Uterus (tissue), 4 donors: ENCODE measurements at places on chromosomes 12 and 14. TPM values are rescaled to one million over a fixed set of nuclear protein-coding genes. Genes with fewer than 3 reads are reported as not detected.

Gene PLEKHG7
- not detected for total RNA-seq

GRCh38 chr12:28079539-28079938, 107.0 kb upstream of the PTHLH start:
- no peak for DNase-seq

Gene KRT77
- total RNA-seq, result not detected

GRCh38 chr12:122876731-122877130, 19.2 kb downstream of the VPS37B start:
- DNase-seq, result no peak

Gene KRT3
- not detected for total RNA-seq

Gene MIP
- total RNA-seq, result not detected

GRCh38 chr12:18454330-18454729, 193.0 kb downstream of the PIK3C2G start:
- DNase-seq, result no peak

DNA sequence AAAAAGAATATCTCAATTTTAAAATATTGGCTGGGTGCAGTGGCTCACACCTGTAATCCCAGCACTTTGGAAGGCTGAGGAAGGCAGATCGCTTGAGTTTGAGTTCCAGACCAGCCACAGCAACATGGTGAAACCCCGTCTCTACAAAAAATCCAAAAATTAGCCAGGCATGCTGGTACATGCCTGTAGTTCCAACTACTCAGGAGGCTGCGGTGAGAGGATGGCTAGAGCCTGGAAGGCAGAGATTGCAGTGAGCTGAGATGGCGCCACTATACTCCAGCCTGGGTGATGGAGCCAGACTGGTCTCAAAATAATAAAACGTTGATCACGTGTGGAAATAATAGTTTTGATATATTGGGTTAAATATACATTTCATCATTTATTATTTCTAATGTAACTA, 5.7 kb downstream of the MTRFR start:
- no peak for DNase-seq

Gene P2RX7
- total RNA-seq, result 7.7 TPM

DNA sequence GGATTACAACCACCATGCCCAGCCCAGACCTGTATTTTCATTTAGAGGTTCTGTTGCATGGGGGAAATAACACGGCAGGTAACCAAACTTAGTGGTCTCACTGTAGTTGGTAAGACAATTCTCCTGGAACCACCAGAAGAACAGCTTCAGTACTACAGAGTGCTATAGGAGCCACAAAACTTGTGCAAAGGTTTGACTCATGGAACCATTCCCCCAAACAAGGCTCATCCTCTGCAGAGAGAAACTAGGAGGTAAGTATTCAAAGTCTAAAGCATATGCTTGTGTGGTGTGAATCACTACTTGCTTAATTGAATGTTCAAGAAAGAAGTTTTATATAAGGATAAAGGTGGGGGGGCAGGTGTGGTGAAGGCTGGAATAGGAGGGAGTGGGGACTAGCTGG, 58.7 kb downstream of the GNS start:
- DNase-seq, result no peak

- DNase-seq, result no peak
Observed at GRCh38 chr14:61877035-61877390, 114.8 kb downstream of the SNAPC1 start.

- no peak for DNase-seq
Observed at GRCh38 chr14:104265918-104266630, 127.7 kb downstream of the KIF26A start.

DNA sequence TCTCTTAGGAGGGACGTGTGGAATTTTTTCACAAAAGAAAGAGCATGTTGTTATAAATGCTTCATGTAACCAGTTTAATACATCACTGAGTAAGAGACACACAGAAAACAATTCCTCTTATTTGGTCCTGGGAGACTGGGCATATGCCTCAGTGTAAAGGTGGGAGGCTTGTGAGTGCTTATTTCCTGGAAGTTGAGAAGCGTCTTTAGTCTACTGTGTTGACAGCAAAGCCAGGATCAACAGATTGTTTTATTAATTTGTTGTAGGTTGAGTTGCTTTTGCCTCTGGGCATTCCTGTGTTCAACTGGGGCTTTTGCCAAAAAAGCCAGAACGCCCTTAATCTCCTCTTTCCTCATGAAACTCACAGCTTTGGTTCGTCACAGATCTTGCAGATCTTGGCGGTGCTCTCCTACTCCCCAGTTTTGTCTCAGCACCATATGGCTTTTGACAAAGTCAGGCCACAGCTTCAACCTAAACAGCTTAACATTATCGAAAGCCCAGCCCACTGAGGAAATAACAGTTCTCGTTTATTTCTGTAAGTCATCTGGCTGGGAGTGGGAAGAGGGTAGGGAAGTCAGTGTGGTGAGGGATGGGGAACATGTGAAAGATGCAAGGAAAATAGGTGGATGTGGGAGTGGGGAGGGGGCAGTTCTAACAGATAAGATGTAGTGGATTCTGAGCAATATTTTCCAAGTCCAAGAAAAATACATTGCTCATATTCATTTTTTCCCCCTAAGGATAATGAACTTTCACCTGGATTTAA, 227.2 kb downstream of the DACT1 start:
- DNase-seq, result no peak

DNA sequence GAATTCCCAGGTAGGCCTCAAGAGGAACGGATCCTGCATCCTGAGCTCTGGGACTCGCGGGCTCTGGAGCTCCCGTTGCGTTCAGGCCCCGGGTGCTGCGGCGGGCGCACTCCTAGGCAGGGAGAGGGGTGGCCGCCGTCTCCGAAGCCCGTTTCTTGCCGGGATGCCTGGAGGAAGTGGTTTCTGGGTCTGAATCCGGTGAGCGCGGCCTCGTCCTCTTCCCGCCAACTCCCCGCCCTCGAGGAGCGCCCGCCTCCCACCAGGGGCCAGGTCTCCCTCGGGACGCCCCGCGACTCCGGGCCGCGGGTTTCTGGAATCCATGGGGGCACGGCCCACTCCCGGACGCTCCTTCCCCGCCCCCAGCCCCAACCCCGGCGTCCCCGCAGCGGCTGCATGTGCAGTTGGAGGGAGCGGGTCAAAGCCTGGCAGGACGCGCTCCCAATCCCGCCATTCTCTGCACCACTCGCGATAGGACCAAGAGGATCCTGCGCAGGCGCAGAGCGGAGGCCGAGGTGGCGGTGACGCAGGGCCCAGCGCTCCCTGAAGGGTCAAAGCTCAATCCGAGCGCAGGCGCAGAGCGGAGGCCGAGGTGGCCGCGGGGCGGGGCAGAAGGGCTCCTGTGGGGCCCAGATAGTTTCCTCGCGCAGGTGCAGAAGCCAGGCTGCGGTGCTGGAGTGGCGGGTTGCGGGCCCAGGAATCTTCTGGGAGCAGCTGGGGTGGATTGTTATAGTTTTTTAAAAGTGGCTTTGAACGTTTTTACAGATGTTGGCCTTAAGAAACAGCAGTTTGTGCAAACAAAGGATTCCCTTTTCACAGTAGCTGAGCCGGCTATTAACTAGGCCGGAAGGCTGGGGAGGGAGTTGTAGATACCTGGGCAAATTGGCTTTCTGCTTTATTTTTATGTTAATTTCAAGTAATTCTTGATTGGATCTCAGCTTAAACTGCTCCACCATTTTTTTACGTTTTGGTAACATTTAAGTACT, 796.4 kb downstream of the AACS start:
- DNase-seq, result no peak

Gene ESRRB
- not detected for total RNA-seq

- peak; percentile 20 for DNase-seq
Observed at GRCh38 chr14:21748869-21749303, 75.3 kb upstream of the OR4E1 start.

DNA sequence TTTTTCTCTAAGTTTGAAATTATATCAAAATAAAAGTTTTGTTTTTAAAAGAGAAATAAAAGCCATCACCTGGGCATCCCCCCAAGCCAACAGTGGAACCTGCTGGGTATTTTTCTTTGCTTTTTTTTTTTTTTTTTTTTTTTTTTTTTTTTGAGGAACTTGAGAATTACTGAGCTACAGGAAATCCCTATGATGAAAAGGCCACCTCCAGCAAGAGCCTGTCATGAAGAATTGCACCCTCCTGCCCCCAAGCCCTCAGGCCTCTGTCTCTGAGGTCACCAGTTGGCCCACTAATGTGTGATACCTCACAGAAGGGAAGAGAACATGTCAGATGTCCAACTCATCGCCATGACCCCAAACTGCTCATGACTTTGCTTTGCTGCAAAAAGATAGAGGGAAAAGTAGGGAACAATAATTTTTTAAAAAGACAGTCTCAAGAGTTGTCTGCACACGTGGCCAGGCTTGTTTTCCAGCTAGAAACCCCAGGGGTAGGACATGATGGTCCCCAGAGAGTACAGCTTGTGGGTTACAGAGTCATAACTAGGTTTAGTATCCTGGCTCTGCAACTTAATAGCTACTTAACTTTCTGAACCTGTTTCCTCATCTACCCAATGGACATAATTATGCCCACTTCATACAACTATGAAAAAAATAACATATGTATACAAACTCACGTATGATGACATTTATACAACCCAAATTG, 124.3 kb upstream of the EGLN3 start:
- no peak for DNase-seq

Gene ZNF641
- total RNA-seq, result 71.5 TPM

- DNase-seq, result no peak
Observed at GRCh38 chr12:86950043-86950442, 693.9 kb upstream of the MGAT4C start.

- DNase-seq, result no peak
Observed at GRCh38 chr12:19002216-19002615, 127.3 kb upstream of the PLEKHA5 start.

DNA sequence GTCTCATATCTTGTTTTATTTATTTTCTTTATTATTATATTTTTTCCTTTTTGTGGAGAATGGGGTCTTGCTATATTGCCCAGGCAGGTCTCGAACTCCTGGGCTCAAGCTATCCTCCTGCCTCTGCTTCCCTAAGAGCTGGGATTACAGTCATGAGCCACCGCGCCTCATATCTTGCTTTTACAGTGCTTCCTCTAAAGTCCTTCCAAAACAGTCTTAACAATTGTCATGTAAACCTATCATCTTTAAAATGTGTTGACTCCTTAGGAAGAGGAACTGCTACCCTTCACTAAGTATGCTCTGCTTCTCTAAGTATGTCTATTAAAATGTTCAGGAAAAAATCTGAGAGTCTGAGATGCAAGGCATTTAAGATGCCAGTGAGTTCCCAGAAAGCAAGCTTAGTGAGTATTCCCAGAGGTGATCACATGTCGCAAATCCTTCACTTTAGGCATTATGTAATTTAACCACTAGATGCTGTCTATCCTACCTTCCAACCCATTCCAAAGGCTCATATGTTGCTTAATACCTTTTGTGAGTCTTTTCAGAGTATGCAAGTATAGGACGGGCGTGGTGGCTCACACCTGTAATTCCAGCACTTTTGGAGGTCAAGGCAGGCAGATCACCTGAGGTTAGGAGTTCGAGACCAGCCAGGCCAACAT, 19.7 kb upstream of the FOXJ2 start:
- DNase-seq, result no peak

Gene ADCY4
- 107 TPM for total RNA-seq

Gene RIPK3
- total RNA-seq, result 6.6 TPM

Gene CCDC197
- total RNA-seq, result not detected

DNA sequence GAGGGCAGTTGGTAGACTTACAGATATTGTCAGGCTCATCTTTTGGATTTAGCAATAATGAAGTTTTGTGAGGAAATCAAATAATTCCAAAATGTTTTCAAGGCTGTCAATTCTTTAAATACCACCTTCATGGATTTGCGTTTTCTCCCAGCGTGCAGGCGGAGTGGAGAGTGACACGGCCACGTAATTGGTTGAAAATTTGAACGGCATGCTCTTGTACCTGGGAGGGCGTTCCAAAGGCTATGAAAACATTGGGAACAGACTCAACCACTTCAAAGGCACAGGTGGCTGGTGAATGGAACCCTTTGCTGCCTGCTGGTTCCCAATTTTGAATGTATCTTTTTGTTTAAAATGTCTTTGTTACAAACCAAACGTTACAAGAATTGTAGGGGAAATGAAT, 12.4 kb downstream of the SMIM41 start:
- DNase-seq, result no peak

Gene SENP1
- total RNA-seq, result 32.1 TPM

DNA sequence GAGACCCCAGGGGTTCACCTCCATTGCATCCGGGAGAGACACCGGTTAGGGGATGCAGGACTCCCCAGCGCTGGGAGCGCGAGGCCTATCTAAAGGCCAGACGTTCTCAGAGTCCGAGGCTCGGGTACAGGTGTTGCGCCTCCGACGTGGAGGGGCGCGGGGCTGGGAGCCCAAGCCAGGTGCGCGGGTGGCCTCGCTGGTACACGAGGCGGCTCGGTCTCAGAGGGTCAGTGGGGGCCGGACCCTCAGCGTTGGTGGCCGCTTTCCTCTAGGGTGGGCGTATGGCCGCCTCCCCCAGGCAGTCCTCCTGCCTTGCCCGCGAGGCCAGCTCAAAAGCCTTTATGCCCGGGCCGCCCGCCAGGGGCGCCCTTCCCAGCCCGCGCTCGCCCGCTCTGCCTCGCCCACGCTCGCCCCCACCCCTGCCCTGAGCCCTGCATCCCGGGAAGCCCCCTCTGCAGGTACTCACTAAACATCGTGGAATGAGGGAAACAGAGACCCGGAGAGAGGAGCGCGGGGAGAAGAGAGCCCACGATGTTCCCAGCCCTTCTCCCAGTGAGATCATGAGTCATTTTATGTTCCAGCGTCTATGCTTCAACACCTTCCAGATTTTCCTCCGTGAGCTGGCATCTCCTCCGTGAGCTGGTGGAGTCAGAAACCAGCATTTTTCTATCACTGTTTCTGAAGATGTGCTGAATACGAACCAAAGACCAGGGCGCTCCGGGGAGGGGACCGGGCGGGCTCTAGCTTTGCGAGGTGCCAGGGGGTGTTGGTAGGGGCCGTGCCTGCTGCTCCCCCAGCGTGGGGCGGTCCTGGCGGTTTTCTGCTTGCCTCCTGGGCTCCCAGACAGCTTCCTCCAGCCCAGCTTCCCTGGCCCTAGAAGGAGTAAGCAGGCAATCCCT, 73.8 kb downstream of the DIO3 start:
- no peak for DNase-seq

DNA sequence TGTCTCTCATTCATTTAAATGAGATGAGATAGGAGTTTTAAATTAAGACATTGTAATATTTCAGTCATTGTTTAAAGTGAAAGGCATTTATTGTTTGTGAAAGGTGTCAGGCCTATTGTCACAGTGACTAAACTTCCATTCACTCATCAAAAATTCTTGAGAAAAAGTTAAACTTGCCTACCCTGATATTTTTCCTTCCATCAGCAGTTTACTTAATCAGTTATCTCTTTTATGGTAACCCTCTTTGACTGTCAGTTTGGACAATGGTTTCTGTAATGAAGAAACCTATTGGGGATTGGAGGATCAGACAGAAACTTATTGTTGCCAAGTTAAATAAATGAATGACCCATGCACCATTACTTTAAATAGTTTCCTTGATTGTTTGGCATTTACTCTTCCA, 241.6 kb downstream of the NUBPL start:
- DNase-seq, result no peak

GRCh38 chr14:101181446-101182313, 278.2 kb upstream of the RTL1 start:
- DNase-seq, result no peak

- no peak for DNase-seq
Observed at GRCh38 chr14:47103771-47104170, 452.2 kb upstream of the RPL10L start.

Gene CARMIL3
- 0.48 TPM for total RNA-seq

Gene ITGB7
- 2.0 TPM for total RNA-seq

Gene VWF
- 122 TPM for total RNA-seq

GRCh38 chr12:46585854-46586621, 213.5 kb upstream of the SLC38A2 start:
- DNase-seq, result no peak
